GM23338 (cell line): ENCODE measurements at places on chromosomes 12 and 14.

DNA sequence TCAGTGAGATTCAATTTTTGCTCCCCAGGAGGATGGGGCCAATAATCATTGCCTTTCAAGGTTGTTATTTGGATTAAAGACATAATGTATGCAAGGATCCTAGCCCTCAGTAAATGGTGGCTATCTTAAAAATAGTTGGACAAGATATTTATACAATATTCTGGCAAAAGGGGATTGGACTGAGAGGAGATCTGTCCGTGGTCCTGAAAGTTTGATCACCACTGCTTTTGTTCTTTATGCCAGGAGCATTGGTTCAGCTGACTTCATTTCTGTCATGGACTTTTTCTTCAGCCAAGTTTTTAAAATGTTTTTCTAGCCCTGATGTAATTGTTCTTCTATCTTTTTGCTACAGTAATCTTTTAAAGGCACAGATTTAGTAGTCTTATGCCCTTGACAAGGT, 70.2 kb upstream of the TCL1A start:
- H3K4me1 ChIP-seq, result no peaks in the 10 kb centered on the region
- no peak overlapping the region for H3K27ac ChIP-seq
- H3K27me3 ChIP-seq, result no peaks in the 10 kb centered on the region

DNA sequence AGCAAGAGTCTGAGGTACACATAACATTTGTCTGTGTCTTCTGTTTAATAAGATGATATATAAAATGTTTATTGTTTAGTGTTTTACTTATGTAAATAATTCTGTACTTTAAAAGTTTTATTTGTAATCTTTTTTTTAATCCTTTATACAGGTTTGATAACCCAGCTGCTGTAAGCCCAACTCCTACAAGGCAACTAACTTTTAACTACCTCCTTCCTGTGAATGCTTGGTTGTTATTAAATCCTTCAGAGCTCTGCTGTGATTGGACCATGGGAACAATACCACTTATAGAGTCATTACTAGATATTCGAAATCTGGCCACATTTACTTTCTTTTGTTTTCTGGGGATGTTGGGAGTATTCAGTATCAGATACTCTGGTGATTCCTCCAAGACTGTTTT, 24.1 kb downstream of the TMTC3 start:
- H3K27ac ChIP-seq, result no peak overlapping the region
- H3K4me1 ChIP-seq, result peaks cover 10% of the 10 kb centered on the region; the same call in 1 of the 2 replicates
- DNase-seq, result no peak
- H3K4me3 ChIP-seq, result no peak overlapping the region
- no peaks in the 10 kb centered on the region for H3K27me3 ChIP-seq
- H3K36me3 ChIP-seq, result peaks cover 10% of the 10 kb centered on the region; the same call in 1 of the 2 replicates

DNA sequence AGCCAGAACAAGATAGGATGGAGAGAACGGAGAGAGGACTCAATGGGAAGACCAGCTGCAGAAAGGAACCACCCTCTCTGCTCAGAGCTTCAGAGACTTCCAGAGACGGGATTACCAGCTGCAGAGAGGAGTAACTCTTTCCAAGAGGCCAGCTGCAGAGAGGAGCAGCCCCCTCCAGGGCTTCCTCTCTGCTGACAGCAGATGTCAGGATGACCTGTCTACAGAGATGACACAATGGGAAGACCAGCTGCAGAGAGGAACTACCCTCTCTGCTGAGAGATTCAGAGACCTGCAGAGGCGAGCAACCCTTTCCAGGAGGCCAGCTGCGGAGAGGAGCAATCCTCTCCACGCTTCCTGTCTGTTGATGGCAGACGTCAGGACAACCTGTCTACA, 61.8 kb downstream of the KLRG1 start:
- no peaks in the 10 kb centered on the region for H3K36me3 ChIP-seq
- no peaks in the 10 kb centered on the region for H3K27me3 ChIP-seq
- DNase-seq, result no peak
- no peak overlapping the region for H3K4me3 ChIP-seq

DNA sequence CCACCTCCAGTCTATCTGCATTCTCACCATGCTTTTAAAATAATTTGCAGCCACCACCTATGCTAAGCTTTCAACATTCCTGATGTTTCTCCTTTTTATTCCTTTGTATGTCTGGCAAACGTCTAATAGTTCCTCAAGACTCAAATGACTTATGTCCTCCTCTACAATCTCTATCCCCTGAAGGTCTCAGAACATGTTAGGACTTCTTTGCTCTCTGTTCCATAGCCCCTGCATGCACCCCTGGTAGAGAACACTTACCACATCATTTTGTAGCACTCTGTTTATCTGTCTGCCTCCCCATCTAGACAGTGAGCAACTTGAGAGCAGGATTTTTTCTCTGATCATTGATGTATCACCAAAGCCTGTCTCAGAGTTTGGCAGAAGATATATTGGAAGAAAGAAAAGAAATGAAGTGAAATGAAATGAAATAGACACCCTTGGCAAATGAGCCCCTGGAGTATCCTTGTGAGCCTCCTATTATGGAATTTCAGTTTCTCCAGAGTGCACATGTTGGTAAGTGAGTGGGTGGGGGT, 1231.2 kb upstream of the FLRT2 start:
- DNase-seq, result no peak
- H3K27ac ChIP-seq, result no peak overlapping the region
- H3K4me1 ChIP-seq, result no peaks in the 10 kb centered on the region
- H3K27me3 ChIP-seq, result no peaks in the 10 kb centered on the region

DNA sequence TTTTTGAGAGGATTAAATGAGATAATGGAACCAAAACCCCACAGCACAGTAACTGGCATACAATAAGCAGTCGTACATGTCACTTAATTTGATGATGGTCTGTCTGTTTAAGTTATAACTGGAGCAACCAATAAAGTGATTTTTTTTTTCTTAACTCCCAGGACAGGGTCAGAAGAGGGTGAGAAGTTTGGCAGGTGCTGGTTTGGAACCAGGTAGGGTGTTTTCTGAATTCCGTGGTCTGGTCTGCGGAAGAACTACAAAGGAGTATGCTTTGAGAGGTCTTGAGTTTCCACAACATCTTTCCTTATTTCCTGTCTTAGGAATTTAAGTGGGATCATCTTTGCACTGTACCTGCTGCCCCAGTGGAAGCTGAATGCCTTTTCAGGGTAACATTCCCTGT, 111.7 kb downstream of the SLC8A3 start:
- peaks cover 7% of the 10 kb centered on the region for H3K4me1 ChIP-seq
- H3K27me3 ChIP-seq, result no peaks in the 10 kb centered on the region
- no peak overlapping the region for H3K4me3 ChIP-seq
- no peak overlapping the region for H3K27ac ChIP-seq
- no peak for DNase-seq
- no peaks in the 10 kb centered on the region for H3K36me3 ChIP-seq

DNA sequence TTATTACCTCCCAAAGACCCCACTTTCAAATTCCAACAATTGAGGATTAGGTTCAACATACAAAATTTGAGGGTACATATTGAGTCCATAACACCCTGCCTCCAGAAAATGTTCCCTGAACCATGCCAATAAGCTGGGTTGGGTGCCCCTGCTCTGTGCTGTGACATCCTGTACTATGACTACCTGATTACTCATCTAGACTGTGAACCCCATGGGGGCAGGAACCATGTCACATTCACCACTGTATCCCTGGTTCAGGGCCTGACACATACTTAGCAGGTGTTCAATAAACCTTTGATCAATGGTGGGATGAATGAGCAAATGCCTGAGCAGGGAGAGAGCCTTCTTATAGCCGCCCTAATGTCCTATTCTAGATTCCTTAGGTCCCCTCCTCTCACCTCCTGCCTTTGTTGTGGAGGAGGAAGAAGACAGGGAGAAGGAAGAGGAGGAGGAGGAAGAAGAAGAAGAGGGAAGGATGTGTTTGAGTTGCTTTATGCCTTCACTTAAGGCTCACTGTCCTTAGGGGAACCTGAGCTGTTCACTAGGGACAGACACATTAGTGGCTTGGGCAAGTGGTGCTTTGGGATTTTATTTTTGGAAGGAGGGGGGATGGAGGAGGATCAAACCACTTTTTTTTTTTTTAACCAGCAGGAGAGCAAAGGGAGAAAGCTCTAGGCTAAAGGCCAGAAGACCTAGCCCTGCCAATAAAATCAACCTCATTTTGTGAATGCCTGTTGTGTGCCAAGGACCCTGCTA, 21.3 kb downstream of the GPR68 start:
- no peak for DNase-seq
- H3K27me3 ChIP-seq, result no peaks in the 10 kb centered on the region
- no peaks in the 10 kb centered on the region for H3K36me3 ChIP-seq

GRCh38 chr12:132514216-132514820, 24.4 kb downstream of the FBRSL1 start:
- H3K27me3 ChIP-seq, result peaks cover 13% of the 10 kb centered on the region; the same call in 1 of the 2 replicates
- no peaks in the 10 kb centered on the region for H3K36me3 ChIP-seq
- no peak for DNase-seq
- no peaks in the 10 kb centered on the region for H3K4me1 ChIP-seq

DNA sequence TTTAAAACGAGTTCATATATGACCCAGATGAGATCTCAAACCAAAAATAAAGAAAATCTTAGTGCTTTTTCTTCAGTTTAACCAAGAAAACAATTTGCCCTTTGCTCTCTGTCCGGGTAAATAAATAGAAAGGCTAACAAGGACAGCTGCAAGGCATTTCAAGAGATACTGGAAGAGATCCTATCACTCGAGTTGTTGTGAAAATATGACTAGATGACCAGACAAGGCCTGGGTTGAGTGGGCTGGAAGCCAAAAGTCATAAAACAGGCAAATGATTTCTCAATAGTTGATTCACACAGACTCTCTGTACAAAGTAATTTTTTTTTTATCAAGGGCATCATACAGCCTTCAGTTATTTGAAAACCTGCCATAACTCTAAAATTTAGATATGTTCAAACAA, 55.9 kb upstream of the AVPR1A start:
- H3K36me3 ChIP-seq, result no peaks in the 10 kb centered on the region
- H3K27ac ChIP-seq, result no peak overlapping the region
- H3K4me1 ChIP-seq, result no peaks in the 10 kb centered on the region
- H3K4me3 ChIP-seq, result no peak overlapping the region
- H3K27me3 ChIP-seq, result no peaks in the 10 kb centered on the region
- no peak for DNase-seq

DNA sequence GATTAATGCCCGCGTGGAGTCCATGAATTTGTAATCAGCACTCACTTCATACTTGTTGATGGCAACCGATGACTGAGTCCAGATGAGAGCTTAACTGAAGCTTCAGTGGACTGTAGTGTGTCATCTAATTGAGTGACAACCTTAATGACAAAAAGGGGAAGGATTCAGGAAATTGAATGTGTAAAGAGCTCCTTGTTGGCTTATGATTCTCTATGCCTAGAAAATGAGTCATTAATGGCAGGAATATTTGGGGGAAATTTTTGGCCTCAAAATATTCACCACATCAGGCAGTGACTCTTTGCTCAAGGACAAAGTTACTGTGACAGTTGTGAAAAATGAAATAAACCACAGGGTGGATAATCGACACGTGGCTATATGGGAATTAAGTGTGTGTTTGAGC, 55.3 kb upstream of the STON2 start:
- no peaks in the 10 kb centered on the region for H3K36me3 ChIP-seq
- no peaks in the 10 kb centered on the region for H3K27me3 ChIP-seq
- no peak overlapping the region for H3K27ac ChIP-seq
- DNase-seq, result no peak

DNA sequence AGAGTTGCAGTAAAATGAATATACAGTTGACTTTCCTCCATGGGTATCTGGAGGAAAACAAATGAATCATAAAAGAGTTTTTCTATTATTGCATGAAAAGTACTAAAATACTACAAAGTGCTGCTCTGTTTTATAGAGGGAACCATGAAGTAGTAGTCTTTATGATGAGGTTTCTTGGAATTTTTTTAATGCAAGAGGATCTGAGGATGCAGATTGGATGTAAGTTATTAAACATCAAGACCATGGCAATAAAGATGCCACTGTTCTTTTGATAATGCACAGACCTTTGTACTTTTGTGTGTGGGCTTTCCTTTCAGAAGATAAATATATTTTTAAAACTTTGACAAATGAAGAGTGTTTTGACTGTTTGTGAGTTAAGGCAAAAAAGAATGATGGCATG, 87.5 kb downstream of the DACT1 start:
- no peak overlapping the region for H3K4me3 ChIP-seq
- no peaks in the 10 kb centered on the region for H3K27me3 ChIP-seq
- H3K36me3 ChIP-seq, result no peaks in the 10 kb centered on the region
- DNase-seq, result no peak
- no peak overlapping the region for H3K27ac ChIP-seq

- H3K4me3 ChIP-seq, result no peak overlapping the region
- H3K27ac ChIP-seq, result no peak overlapping the region
- no peaks in the 10 kb centered on the region for H3K27me3 ChIP-seq
- peak; percentile 33 for DNase-seq
Observed at GRCh38 chr14:59161561-59162175, 26.8 kb upstream of the DAAM1 start.

GRCh38 chr14:88089445-88089844, 84.5 kb downstream of the GPR65 start:
- no peaks in the 10 kb centered on the region for H3K36me3 ChIP-seq
- no peak overlapping the region for H3K4me3 ChIP-seq
- no peaks in the 10 kb centered on the region for H3K27me3 ChIP-seq
- no peak overlapping the region for H3K27ac ChIP-seq
- DNase-seq, result peak; percentile 2

- no peaks in the 10 kb centered on the region for H3K36me3 ChIP-seq
- H3K27ac ChIP-seq, result no peak overlapping the region
- no peaks in the 10 kb centered on the region for H3K27me3 ChIP-seq
- DNase-seq, result no peak
- no peak overlapping the region for H3K4me3 ChIP-seq
Observed at GRCh38 chr12:91276509-91276908, 93.9 kb upstream of the DCN start.

DNA sequence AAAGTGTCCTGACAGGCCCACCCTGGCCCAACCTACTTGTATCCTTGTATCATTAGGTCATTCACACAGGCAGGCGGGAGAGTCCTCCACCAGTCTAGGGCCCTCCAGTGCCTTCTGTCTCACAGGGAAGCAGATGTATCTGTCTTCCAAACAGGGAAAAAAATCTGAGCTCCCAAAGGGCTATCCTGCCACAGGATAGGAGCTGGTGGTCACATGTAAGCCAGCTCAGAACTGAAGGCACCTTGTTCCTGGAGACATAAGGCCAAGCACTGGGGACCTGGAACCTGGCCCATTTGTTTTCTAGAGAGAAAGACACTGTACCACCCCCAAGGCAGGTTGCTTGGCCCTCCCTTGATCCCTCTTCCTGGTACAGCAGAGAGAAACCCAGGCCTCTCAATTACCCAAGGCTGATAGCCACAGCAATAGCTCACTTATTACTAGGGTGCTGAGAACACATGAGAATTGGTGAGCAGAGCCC, 19.4 kb upstream of the PLEKHH1 start:
- no peak for DNase-seq
- H3K4me1 ChIP-seq, result no peaks in the 10 kb centered on the region; the same call in 1 of the 2 replicates
- peaks cover 53% of the 10 kb centered on the region for H3K27me3 ChIP-seq
- H3K27ac ChIP-seq, result no peak overlapping the region

DNA sequence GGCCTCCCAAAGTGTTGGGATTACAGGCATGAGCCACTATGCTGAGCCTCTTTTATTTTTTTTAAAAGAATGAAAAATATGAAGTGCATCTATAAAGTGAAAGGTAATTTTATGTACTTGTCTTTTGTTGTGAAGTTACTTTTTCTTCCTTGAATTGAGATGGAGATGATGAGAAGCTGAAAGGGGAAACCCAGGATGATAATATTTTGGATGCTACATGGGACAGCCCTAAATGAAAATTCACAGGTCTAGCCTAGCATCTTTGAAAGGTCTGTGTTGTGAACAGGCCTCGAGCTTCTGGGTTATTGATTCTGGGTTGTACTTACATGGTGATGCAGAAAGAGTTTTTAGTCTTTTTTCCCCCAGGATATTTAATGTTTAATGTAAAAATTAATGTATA, 14.6 kb downstream of the DIP2B start:
- no peaks in the 10 kb centered on the region for H3K36me3 ChIP-seq
- H3K27ac ChIP-seq, result no peak overlapping the region
- H3K4me3 ChIP-seq, result no peak overlapping the region
- DNase-seq, result no peak

GRCh38 chr12:121801595-121802484, 2.0 kb upstream of the SETD1B start:
- H3K36me3 ChIP-seq, result no peaks in the 10 kb centered on the region
- no peaks in the 10 kb centered on the region for H3K27me3 ChIP-seq
- peaks cover 37% of the 10 kb centered on the region for H3K4me1 ChIP-seq
- DNase-seq, result peak; percentile 58
